Endodermal cell (in vitro differentiated cells): ENCODE measurements at places on chromosomes 4 and X.

- peak; percentile 45 for DNase-seq
These were observed 51.1 kb upstream of the PPP2R3B start for GRCh38 chrX:437661-438390.

GRCh38 chrX:81377329-81377728, 175.4 kb downstream of the SH3BGRL start:
- no peak for DNase-seq

- no peak for DNase-seq
These were observed 8.2 kb downstream of the KLHL4 start for GRCh38 chrX:87525771-87526229.

- no peak for DNase-seq
These were observed 182.8 kb upstream of the MAP3K15 start for GRCh38 chrX:19698122-19698521.

DNA sequence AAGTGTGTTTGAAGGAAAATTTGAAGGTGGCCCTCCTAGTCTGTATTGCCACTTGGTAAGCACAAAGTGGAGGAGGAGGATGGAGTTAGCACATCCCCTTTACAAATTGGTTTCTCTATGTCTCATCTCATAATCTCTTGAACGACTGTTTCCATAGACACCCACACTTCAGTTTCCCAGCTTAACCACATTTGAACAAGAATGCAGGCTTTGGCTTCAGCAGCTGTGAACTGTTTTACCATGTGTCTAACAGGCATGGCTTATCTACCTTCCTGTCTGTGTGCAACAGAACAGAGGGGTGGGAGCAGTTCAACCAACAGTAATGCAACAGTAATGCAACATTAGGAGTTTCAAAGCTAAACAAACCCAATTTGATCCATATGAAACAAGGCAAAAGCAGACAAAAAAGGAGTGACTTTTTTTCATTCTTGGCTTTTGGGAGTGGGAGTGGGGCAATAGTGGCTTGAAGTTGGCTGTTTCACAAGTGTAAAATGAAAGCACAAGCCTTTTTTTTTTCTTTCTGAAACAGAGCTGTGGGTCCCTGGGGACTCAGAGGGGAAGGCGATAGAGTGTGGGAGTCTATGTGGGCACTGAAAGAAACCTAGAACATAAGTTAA, 108.0 kb downstream of the ITM2A start:
- DNase-seq = no peak

- DNase-seq = no peak
These were observed 584.6 kb downstream of the PRR32 start for GRCh38 chrX:127404161-127404560.

DNA sequence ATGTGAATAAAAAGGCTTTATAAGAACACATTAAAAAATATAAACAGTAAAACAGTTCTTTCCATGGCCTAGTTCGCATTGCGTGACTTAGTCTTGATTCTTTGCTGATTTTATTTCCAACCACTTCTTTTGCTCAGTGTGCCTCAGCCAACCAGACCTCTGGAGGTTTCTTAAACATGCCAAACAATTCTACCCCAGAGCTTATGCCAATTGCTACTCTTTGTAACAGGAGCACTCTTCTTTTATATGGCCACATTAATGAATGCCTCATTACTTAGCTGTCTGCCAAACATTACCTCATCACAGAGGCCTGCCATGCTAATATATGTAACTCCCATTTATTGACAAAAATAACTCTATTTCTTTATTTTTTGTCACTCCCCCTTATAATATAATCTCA, 202.3 kb downstream of the NDST4 start:
- no peak for DNase-seq

- no peak for DNase-seq
These were observed 206.7 kb downstream of the MGST2 start for GRCh38 chr4:139872274-139872673.

- DNase-seq = no peak
These were observed 86.5 kb upstream of the ZIC3 start for GRCh38 chrX:137479386-137479785.

- DNase-seq = peak; percentile 56
These were observed 3.3 kb upstream of the DUSP9 start for GRCh38 chrX:153643431-153644351.

- no peak for DNase-seq
These were observed 22.9 kb downstream of the PLRG1 start for GRCh38 chr4:154527308-154527707.

DNA sequence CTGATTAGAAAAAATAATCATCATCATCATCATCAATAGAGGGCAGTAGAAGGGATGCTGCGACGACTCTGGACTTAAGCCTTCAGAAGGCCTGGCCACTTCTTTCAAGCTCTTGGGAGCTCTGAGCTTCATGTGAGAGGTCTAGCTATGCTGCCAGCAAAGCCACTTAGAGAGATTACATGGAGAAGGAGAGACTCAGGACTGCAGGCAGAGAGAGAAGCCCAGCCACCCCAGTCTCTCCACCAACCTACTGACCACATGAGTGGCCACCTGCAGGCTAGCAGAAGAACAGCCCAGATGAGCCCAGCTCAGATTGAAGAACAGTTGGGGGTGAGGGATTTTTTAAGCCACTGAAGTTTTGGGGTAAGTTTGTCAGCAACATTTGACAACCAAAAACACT, 17.1 kb upstream of the TMEM150C start:
- DNase-seq = peak; percentile 76

- no peak for DNase-seq
These were observed 35.1 kb downstream of the RBM47 start for GRCh38 chr4:40594261-40595178.

GRCh38 chrX:34655501-34656455, 1.3 kb downstream of the TMEM47 start:
- peak; percentile 57 for DNase-seq

DNA sequence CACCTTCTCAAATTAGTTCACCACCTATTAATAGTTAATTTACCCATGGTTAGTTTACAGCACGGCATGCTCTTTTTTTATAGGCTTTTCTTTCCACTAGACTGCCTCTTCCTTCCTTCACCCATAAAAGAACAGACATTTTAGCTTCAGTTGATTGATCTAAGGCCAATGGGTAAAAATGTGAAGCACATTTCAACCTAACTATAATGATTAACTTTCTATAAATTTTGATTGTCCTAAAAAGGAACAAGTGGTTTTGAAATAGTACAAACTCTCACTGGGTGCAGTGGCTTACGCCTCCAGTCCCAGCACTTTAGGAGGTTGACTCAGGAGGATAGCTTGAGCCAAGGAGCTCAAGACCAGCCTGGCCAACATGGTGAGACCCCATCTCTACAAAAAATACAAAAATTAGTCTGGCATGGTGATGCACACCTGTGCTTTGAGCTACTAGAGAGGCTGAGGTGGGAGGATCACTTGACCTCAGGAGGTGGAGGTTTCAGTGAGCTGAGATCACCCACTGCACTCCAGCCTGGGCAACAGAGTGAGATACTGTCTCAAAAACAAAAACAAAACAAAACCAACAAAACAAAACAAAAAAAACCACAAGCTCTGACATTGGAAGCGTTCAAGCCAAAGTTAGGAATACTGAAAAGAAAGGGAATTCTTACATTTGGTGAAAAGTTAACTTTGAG, 89.9 kb upstream of the FAT1 start:
- no peak for DNase-seq

- no peak for DNase-seq
These were observed 660.6 kb upstream of the NR3C2 start for GRCh38 chr4:149102765-149103164.

GRCh38 chr4:181611946-181612600, 631.1 kb upstream of the TENM3 start:
- DNase-seq = peak; percentile 74

DNA sequence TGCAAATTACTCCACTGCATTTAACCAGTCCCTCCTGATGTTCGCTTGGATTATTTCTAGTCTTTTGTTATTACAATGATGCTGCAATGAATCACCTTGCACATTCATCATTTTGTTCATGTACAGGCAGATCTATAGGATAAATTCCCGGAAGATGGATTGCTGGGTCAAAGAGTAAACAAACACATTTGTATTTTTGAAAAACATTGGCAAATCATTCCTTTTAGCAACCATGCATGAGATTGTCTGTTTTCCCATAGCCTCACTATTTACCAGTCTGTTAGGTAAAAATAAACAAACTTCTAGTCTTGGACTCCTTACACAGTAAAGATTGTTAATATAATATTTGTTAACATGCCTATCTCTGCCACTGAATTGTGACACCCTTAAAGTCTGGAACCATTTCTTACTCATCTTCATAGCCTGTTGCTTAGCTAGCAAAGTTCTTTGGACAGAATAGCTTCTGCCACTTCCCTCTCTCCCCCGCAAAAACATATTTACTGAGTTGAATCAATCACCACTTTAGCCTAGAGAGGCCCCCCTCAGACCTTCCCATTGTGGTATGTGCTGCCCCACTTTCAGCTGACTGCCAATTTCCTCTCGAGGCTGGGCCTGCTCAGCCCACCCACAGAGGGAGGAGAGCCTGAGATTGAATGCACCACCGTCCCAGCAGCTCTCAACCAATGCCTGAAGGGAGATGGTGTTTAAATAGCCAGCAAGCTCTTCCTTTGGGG, 108.4 kb upstream of the ATXN3L start:
- peak; percentile 61 for DNase-seq

GRCh38 chr4:125620066-125620860, 305.5 kb downstream of the FAT4 start:
- DNase-seq = no peak

DNA sequence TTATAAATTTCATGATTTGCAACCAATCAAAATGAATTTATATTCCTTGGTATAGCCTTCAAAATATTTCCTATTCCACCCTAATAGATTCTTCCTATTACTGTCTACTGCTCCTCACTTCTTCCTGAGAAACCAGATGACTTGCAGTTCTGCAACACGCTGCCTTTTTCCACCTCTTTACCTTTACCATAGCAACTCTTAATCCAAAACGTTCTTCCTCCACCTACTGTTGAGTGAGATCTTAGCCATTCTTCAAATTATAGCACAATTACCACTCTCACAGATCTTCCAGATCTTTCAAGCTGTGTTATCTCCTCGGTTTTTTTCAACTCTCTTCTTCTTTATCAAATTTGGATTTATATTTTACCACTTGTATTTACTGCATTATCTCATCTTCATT, 289.8 kb downstream of the ADGRL3 start:
- no peak for DNase-seq

- DNase-seq = peak; percentile 62
These were observed 88.2 kb upstream of the USP9X start for GRCh38 chrX:40996886-40997530.

- no peak for DNase-seq
These were observed 515.7 kb downstream of the BCOR start for GRCh38 chrX:39582091-39582490.

DNA sequence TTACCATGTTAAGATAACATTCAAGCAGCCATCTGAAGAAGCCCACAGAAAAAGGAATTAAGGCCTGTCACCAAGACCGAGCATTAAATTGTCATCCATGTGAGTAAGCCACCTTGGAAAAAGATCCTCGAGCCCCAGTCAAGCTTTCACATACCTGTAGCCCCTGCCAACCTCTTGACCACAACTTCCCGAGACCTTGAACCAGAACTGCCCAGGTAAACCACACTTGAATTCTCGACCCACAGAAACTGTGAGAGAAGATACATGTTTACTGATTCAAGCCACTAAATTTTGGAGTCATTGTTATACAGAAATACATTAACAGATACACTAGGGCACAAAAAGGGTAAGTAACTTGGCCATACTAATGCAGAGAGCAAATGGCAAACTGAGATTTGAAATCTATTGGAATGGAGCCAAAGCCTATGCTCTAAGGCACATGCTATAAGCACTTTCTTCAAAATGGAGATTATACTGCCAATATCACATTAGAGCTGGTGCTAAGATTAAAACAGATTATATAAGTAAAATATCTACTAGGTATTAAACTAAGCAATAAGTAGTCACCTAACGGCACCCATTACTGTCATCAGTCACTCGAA, 49.5 kb downstream of the FAM13A start:
- DNase-seq = no peak

GRCh38 chr4:91830681-91831395, 472.9 kb upstream of the GRID2 start:
- DNase-seq = no peak

DNA sequence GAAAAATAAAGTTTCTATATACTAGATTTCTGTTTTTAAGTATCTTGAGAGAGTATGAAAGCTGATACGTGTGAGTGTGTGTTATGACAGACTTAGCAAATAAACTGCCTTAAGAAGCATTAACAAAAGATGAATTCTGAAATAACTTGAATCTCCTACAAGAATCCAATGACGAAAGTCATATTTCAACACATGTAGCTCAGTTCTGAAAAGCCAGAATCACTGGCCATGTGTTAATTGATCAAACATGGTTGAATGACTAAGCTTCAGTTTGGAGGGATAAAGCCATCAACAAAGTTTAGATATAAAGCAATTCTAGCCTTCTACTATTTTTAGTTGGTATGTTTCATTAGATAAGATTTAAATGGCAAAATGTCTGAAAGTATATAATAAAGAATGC, 88.5 kb upstream of the ETNPPL start:
- DNase-seq = no peak

GRCh38 chr4:82842593-82842992, 44.0 kb upstream of the SCD5 start:
- no peak for DNase-seq

DNA sequence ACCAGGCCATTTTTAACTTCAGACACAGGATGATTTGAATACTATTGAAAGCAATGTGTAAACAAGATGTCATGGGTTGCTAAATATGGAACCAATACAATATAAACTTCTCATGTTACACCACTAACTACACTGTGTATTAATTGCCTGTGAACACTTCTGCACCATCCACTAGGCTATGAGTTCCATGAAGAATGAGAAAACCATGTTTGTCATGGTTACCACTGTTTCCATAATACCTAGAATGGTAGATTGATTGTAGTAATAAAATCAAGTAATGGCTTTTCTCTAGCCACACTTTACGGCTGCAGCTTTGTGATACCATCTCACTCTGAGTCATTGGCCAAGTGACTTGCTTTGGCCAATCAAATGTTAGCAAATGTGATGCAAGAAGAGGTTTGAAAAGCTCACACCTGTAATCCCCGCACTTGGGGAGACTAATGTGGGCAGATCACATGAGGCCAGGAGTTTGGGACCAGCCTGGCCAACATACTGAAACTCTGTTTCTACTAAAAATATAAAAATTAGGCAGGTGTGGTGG, 19.9 kb upstream of the CYBB start:
- DNase-seq = no peak

DNA sequence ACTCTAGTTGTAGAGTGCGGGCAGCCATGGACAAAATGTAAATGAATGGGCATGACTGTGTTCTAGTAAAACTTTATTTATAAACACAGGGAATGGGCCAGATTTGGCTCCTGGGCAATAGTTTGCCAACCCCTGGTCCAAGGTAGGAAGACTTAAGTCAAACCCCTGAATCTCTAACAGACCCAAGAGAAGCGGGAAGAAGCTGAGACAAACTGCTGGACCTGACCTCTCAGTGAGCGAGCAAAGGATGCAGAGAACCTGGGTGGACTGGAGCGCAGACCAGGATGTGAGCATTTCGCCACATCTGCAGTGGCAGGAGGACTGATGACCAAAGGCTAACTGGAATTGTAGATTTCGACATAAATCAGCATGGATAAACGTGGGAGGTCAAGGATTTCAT, 201.6 kb downstream of the STIM2 start:
- DNase-seq = no peak
